ENCODE measurements at places on chromosomes 12 and 14. TPM values are rescaled to one million over a fixed set of nuclear protein-coding genes. Genes with fewer than 3 reads are reported as not detected.
A peak's percentile ranks its signal among the peaks of the same experiment; 100 is the strongest.

RND1 gene
- 20.5 TPM for polyA plus RNA-seq

TCL1B gene
- polyA plus RNA-seq = not detected

DNA sequence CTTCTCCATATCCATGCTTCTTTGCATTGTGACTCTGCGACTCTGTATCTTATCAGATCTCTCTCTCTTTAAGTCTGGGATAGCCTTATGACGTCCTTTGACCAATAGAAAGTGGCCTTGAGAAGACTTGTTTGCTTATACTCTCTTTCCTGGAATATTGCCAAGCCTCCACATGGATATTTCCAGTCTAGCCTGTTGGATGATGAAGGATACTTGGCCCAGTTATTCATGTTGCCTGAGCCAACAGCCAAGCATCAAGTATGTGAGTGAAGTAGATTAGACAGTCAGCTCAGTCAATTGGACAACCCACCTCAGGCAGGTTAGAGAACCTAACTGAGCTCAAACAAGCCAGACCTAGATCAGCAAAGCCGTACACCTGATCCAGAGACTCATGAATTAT is 864.2 kb upstream of the MGAT4C start:
- DNase-seq = peak; percentile 15

NDRG2 gene
- polyA plus RNA-seq = 92.1 TPM

DNA sequence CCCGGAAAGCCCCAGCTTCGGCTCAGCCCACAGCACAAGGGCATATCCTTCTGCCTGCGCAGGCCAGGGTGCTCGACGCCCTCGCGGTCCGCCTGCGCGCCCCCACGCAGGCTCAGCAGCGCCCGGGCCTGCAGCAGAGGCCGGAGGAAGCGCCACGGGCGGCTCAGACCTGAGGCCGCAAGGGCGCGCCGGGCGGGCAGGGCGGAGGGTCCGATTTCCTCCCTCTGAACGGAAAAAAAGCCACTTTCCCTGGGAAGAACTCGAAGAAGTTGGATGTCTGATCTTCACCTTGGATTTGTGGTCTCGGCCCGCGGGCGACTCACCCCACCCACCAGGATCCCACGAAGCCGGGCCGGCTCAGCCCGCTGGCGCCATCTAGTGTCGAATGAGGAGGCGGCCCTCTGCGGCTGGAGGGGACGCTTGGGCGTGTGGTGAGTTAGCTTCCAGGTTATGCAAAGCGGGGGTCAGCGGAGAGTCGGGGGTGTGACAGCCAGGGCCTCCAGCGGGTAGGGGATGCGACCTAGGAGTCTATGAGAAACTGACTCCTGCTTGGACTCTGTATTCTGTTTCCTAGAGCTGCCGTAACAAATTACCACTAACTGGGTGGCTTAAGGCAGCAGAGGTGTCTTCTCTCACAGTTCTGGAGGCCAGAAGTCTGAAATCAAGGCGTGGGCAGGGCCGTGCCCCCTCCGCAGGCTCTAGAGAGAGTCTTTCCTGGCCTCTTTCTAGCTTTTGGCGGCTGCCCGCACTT is 40.0 kb upstream of the SRSF5 start:
- peak; percentile 84 for DNase-seq

SDR9C7 gene
- polyA plus RNA-seq = 0.50 TPM

TDRD9 gene
- 2.2 TPM for polyA plus RNA-seq

DNA sequence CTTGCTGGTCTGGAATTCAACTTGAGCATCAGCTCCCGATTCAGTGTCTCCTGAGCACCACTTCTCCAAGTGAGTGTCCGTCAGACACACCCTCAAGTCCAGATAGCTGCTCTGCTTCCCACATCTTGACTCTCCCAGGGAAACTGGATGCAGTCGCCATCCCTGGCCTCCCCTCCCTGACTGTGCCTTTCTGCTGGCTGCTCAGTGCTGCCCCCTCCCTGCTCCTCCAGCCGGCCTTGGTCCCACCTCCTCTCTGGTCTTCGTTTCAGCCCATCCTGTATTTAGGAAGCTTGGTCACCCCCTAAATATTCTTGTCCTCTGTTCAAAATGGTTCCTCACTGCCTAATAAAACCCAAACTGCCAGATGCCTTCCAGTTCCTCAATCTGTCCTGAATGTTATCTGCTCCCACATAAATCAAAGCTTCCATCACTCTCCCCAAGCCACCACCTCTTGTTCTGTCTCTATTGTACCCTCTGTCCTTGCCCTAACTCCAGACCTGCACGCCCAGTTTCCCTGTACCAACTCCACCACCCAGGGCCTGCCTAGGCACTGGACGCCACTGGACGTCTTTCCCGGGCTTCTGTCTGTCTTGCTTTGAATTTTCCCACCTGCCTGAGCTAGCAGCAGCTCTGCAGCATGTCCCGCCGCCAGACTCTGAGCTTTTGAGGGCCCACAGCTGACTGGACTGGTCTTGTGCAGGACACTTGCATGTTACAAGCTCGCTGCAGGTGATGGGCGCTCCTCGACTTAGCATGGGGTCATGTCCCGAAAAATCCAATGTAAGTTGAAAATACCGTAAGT is 33.8 kb downstream of the CCDC92 start:
- DNase-seq = no peak

Data from stomach (tissue), 19 donors.